ENCODE measurements at places on chromosomes 3 and 15. TPM values are rescaled to one million over a fixed set of nuclear protein-coding genes. Genes with fewer than 3 reads are reported as not detected.

MESP2 gene
- 0.28 TPM for total RNA-seq

ISY1 gene
- total RNA-seq = 28.5 TPM

GRCh38 chr3:53181024-53181371 lies 20.0 kb downstream of the PRKCD start:
- H3K4me3 ChIP-seq = no peak overlapping the region
- H3K4me1 ChIP-seq = no peaks in the 10 kb centered on the region
- no peak overlapping the region for H3K27ac ChIP-seq
- no peak for DNase-seq
- H3K36me3 ChIP-seq = peaks cover 34% of the 10 kb centered on the region

GRCh38 chr15:45326741-45327140 lies 51.6 kb downstream of the GATM start:
- H3K4me1 ChIP-seq = no peaks in the 10 kb centered on the region
- no peak overlapping the region for H3K4me3 ChIP-seq
- no peaks in the 10 kb centered on the region for H3K27me3 ChIP-seq
- DNase-seq = no peak
- no peak overlapping the region for H3K27ac ChIP-seq

PLSCR5 gene
- total RNA-seq = not detected

GJD2 gene
- total RNA-seq = not detected

- H3K27ac ChIP-seq = peak overlapping the region; percentile 28
- H3K4me3 ChIP-seq = peak overlapping the region; percentile 83
- no peaks in the 10 kb centered on the region for H3K27me3 ChIP-seq
- H3K36me3 ChIP-seq = peaks cover 6% of the 10 kb centered on the region
- peak; percentile 89 for DNase-seq
Measured at GRCh38 chr3:48086705-48087104, 70.5 kb upstream of the MAP4 start.

DNA sequence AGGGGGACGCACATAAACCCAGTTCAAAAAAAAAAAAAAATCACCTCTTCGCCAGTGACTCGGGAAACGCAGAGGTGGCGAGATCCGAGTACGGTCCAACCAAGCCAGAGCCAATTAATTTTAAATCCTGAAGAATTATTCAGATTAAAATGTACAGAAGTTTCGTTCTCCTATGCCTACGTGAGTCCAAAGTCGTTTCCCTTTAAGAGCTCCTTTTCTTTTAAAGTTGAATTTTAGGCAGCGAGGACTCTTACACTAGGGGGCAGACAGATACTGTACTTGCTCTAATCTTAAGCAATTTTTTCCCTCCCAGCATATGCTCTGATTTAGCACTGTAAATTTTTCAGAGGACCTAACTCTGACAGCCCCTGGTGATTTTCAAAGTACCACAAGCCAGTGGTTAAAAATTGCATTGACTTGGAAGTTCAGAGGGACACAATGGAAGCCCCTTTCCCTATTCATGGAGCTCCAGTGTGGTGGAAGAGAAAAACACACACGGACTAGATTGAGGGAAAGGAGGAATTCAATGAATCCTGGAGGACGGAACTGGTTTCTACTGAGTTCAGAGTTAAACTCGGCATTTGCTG lies 3.3 kb upstream of the NR2F2 start:
- peaks cover 9% of the 10 kb centered on the region for H3K36me3 ChIP-seq
- peak overlapping the region; percentile 93 for H3K4me3 ChIP-seq
- H3K27me3 ChIP-seq = no peaks in the 10 kb centered on the region
- H3K4me1 ChIP-seq = peaks cover 13% of the 10 kb centered on the region
- DNase-seq = peak; percentile 93
- H3K27ac ChIP-seq = peak overlapping the region; percentile 96

Measured in IMR-90 (cell line).